ENCODE measurements at places on chromosomes 1 and 21. TPM values are rescaled to one million over a fixed set of nuclear protein-coding genes. Genes with fewer than 3 reads are reported as not detected.

The PLA2G2C gene
- total RNA-seq: not detected

The ERICH3 gene
- not detected for total RNA-seq

The SYT14 gene
- total RNA-seq: 1.8 TPM

- DNase-seq: no peak
These were observed 2.0 kb upstream of the INPP5B start for GRCh38 chr1:37948841-37949240.

DNA sequence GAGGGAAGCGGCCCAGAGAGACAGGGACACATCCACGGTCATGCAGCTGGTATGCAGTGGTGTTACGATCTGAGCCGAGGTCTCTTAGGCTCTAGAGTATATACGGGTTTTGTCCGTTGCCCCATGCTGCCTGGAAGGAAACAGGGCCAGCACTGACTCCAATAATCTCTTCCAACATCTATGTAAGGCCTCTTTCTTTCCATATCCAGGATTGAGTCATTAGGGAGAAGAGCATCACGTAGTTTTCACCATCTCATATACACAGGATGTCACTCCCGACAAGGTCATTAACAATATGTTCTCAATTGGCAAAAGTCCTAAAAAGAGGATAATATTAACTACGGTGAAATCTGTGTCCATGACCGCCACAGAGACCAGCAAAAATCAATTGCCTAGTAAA, 4.4 kb downstream of the C8B start:
- DNase-seq: no peak

DNA sequence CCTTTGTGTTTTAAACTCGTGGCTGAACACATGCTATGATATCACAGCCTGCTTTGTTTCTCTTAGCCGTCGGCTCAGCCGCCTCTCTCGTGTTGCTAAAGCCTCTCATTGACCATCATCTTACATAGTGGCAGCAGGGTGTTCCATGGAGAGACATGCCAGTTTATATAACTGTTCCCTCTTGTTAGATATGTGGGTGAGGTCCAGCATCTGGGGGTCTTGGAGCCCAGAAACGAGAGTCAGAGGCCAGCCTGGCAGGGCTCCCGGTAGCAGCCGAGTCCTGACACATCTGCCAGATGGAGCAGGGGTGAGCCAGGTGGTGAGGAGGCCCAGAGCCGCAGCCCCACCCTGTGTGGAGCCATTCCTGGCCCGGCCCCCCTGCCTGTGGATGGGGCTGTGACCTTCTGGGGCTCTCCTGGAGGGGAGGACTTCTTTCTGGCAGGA, 11.9 kb downstream of the PODN start:
- no peak for DNase-seq

DNA sequence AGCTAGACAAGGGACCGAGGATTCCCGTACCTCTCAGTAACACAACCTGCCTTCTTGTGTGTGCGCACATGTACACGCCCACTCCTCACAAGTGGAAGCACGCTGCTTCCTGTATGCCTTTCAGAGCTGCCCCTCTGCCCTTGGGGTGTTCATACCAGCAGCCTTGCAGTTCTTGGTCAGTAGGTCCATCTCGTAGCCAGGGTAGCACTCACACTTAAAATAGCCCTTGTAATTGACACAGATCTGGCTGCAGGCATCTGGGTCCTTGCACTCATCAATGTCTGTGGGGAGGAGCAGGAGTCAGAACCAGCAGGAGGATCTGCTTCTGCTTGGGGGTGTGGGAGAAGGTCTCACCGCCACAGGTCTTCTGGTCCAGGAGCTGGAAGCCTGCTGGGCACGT, 32.6 kb upstream of the MAGOH start:
- no peak for DNase-seq

- no peak for DNase-seq
These were observed 51.3 kb downstream of the PCNX2 start for GRCh38 chr1:233244183-233244582.

- DNase-seq: no peak
These were observed 57.9 kb downstream of the CENPF start for GRCh38 chr1:214660900-214661299.

All from glomerular endothelial cell (primary cell).